Astrocyte (in vitro differentiated cells and primary cell): ENCODE measurements at places on chromosomes 7 and 10. TPM values are rescaled to one million over a fixed set of nuclear protein-coding genes. Genes with fewer than 3 reads are reported as not detected.

GRCh38 chr10:72954596-72955554 is at the start of gene PLA2G12B:
Gene PLA2G12B, minus strand, starts transcription at chr10:72954806. Its CDS starts 121 bp downstream, at chr10:72954685.
- DNase-seq: no peak

- DNase-seq: peak; percentile 63
Observed at GRCh38 chr7:43700059-43700501, 29.2 kb downstream of the COA1 start.

DNA sequence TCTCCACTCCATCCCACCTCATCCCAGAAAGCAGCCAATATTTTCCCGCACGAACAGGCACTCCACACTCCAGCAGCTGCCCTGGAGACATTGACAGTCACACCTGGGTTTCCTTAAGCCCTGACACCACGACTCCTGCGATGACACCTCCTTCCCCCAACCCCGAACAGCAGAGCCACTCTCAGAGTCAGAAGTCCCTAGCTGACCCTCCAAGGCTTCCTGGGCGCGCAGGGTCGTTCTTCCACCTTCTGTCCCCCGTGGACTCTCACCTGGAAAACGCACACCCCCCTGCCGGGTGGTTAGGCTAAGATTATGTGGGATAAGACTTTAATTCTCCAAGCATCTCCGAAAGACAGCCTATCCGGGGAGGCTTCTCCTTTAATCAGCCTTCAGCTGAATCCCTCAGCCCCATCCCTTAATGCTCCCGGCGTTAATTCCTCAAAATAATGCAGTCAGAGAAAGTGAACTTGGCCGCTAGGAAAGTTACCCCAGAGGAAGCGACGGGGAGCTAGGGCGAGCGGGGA is 1.1 kb downstream of the DENND11 start:
- DNase-seq: no peak

DNA sequence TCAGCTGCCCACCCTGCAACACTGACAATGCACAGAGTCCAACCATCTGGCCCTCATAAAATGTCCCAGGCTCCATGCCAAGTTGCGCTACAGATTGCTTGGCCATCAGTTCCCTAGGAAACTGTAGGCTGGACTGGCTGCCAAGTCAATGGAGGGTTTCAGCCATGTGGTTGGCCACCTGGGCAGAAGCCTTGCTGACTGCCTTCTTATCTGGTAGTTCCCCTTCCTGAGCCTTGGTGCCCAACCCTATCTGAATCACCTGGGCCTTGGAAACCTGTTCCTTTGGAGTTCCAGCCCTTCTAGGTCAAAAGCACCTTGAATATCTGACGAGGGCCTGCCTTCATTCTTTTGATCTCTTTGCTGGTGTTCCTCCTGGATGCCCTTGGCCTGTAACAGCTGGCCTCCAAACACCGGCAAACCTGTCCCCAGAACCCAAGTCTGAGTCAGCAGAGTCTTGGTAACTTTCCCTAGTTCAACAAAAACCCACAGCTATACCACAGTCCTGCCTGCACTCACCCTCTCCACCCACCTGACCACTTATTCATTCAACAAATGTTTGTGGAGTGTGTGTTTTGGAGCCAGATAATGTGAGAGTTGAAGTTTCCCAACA is 37.4 kb upstream of the KDM7A start:
- DNase-seq: peak; percentile 75

- no peak for DNase-seq
Observed at GRCh38 chr10:46098386-46098785, 52.3 kb upstream of the MSMB start.

DNA sequence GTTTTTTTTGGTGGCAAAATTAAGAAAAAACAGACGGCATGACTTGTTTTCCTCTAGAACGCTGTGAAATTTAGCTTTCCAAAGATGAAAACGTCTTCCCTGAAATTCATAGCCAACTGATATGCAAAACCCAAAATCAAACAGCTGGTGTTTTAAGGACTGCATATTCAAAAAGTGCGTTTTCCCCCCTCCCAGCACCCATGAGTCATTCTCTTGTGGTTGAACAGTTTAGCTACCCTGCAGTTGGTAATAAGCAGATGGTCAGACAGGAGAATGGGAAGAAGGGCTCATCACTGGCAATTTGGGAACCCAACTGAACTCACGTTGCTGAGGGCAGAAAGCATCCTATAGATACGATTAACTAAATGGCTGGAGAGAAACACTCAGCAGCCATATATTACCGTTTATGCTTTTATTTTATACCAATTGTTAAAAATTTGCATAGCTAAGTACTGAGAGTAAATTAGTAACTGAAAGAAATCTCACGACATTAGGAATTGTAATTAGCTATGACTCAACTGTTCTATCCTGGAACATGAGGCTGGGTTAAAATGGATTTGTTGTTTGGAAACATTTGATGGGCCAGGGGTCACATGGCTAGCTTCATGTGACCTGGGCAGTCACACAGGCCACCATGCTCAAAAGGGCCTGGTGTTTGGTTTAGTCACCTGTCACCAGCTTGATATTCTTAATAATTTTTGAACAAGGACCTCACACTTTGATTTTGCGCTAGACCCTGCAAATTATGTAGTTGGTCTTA is 343.1 kb downstream of the PHTF2 start:
- peak; percentile 82 for DNase-seq

The LRIT1 gene
- not detected in 2 replicates for total RNA-seq

- DNase-seq: no peak
Observed at GRCh38 chr10:84798312-84798711, 469.9 kb downstream of the CCSER2 start.

The IFIT1B gene
- not detected in 2 replicates for total RNA-seq

GRCh38 chr7:26011039-26011696 is 140.8 kb upstream of the NFE2L3 start:
- DNase-seq: no peak

GRCh38 chr10:89391907-89392756 is at the start of gene IFIT1:
Gene IFIT1, plus strand, starts transcription at chr10:89392623. Its CDS starts 90 bp downstream, at chr10:89392713.
- DNase-seq: peak; percentile 94

The SLC16A9 gene
- total RNA-seq: 3.4 and 4.4 TPM in 2 replicates

DNA sequence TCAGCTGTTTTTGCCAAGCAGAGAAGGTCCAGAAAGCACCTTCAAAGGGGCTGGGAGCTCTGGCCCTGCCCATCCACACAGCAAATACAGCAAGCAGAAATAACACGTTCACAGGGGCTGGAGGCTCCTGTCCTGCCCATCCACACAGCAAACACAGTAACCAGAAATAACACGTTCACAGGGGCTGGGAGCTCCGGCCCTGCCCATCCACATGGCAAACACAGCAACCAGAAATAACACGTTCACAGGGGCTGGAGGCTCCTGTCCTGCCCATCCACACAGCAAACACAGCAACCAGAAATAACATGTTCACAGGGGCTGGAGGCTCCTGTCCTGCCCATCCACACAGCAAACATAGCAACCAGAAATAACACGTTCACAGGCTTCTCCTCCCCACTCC is 558.1 kb downstream of the PTPRN2 start:
- no peak for DNase-seq

The EIF3A gene
- total RNA-seq: 137 and 146 TPM in 2 replicates

DNA sequence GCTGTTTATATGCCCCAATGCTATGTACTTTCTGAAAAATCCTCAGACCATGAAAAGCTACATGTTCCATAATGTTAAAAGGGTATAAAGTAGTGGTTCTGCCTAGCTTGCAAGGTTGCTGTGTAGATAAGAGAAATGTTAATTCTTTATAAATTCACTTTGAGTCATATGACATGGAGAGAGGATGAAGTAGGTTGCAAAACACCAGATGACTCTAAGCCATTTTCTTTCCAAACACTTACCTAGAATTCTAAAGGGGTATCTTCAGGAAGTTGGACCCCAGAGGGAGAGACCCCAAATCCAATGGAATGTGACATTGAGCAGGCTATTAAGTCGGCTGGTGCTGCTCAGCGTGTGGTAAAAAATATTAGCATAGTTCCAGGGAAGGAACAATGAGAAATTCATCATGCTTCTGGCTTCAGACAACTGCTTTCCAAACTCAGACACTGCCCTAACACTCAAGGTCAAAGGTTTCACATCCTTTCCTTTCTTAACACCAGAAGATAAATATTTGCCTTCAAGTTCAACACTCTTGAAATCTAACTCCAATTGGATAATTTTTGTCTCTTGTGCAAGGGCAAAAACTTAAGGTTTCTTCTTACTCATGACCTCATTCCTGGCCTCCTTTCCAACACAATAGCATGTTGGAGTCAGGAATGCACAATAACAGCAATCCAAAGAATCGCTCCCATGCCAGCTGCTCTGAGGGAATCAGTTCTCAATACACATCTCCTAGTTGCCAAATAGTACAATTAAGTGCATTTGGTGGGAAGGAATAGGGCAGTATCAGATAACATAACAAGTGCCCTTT is 100.7 kb upstream of the AFAP1L2 start:
- peak; percentile 94 for DNase-seq

- DNase-seq: no peak
Observed at GRCh38 chr7:123757095-123757494, 8.3 kb upstream of the WASL start.

The GOLGA7B gene
- total RNA-seq: 0.16 TPM in 1 of 2 replicates, not detected in the other

DNA sequence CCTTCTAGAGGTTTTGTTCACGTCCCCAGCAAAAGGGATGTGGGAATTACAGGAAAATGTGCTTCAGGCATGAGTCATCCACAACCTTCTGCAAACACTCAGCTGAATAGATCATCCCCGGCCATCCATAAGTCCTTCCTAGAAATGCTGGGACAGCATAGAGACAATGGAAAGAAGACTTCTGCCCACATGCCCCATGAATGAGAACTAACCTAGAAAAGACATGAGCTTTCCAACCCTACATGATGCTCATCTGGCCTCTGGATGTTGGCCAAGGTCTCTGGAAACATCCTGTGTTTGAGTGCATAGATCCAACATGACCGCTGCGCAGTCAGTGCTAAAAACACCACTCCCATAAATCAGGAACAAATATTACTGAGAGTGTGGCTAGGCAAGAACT is 277.5 kb downstream of the PLXNA4 start:
- peak; percentile 80 for DNase-seq

The CALCR gene
- total RNA-seq: 5.4 and 5.7 TPM in 2 replicates

GRCh38 chr7:116776610-116777289 is 85.6 kb upstream of the CAPZA2 start:
- peak; percentile 94 for DNase-seq

- DNase-seq: no peak
Observed at GRCh38 chr10:50234486-50234885, 16.8 kb downstream of the ASAH2 start.

GRCh38 chr7:130937830-130938229 is 203.8 kb upstream of the KLF14 start:
- DNase-seq: no peak

DNA sequence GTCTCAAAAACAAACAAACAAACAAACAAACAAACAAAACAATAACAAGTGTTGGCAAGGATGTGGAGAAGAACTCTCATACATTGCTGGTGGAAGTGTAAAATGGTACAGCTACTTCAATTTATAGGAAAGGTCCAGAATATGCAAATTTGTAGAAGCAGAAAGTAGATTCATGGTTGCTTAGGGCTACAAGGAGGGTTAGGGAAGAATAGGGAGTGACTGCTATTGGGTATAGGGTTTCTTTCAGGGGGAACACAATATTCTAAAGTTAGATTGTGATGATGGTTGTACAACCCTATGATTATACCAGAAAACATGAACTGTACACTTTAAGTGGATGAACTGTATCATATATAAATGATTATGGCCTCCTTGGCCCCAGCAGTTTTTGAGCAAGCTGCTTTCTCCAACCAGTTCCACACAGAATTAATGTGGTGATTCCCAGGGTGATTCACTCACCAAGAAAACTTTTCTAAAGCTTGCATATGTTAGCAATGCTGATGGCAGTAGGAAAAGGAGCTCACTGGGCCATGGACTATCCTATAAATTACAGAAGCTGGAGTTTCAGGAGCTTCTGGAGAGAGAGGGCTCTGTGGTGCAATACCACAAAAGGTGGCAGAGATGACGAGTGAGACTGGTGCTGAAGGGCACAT is 52.8 kb upstream of the KCNIP2 start:
- peak; percentile 25 for DNase-seq
